Daoy (cell line): ENCODE measurements at places on chromosomes 7 and 10.

DNA sequence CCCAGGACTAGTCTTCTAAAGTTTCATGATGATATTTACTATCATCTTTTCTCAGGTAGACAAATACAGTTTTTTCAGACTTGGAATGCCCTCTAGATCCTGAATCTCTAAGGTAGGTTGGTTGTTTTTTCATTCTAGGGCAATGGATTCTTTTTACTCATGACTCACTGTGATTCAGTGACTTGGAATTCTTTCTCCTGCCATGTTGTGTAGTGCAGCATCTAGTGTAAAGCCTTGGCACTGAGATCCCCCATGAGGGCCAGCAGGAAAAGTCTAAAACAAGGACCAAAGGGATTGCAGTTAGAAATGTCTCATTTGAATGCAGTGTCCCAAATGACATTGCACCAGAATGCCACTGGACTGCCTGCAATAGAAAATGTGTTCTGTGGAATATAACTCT lies 430.4 kb downstream of the NEBL start:
- DNase-seq = peak; percentile 20

GRCh38 chr10:8040651-8041050 lies 13.8 kb upstream of the GATA3 start:
- DNase-seq = no peak

DNA sequence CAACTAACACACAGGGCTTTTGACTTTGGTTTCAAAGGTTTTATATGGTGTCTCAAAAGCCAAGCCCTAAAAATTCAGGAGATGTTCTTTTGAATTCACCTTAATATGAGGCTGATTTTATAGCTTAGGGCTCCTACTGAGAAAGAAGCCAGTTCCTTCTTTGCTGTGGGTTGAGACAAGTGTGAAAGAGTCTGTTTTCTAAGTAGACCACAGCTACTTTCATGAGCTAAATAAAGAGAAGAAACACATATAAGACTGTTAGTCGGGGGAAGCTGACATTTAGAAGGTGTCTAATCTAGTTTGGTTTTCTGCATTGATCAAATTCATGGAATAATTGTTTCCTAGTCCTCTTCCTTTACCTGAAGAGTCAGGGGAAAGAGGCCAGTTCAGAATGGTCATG lies 332.1 kb upstream of the CELF2 start:
- DNase-seq = no peak

GRCh38 chr7:132004529-132004928 lies 448.1 kb upstream of the PODXL start:
- no peak for DNase-seq

- no peak for DNase-seq
Measured at GRCh38 chr7:155660059-155660757, 15.7 kb downstream of the RBM33 start.

- no peak for DNase-seq
Measured at GRCh38 chr7:85164376-85164775, 22.5 kb downstream of the SEMA3D start.
